Ammon's horn (tissue), 1 donor: ENCODE measurements at places on chromosomes 3 and 15.

DNA sequence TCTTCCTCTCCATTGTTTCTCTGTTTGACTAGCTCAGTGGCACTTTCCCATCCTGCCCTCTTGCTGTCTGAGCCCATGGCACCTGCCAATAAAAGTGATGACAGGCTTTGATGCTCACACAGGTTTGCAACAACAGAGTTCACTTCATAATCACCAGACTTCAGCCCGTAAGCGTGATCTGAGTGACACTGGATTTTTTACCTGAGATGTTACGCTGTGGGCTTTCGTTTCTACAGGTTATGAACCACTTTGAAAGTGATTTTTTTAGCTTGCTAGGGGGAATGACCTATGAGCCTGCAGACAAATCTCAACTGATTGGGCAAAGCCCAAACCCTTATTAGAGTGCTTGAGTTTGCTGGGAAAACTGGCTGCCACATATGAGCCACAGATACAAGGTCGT, 173.9 kb upstream of the ICE2 start:
- DNase-seq = no peak

GRCh38 chr3:29168696-29169095, 112.2 kb upstream of the RBMS3 start:
- DNase-seq = no peak

- DNase-seq = no peak
Observed at GRCh38 chr3:188937389-188937788, 234.4 kb upstream of the TPRG1 start.

DNA sequence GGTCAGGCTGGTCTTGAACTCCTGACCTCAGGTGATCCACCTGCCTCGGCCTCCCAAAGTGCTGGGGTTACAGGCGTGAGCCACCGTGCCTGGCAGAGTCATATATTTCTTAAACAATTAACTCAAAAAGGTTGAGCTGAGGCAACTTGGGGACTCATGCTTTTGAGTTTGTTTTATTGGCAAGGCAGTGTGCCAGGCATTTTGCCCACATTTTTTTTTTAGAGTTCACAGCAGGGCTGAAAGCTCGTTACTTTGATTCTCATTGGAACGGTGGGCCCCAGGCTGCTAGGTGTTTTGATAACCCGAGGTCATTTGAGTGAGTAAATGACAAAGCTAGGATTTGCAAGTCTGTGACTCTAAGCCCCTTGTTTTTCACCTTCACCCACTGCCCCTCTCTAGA, 76.2 kb downstream of the CCK start:
- DNase-seq = no peak
